Right ventricle myocardium inferior (tissue), 1 donor: ENCODE measurements at places on chromosomes 7 and 10. TPM values are rescaled to one million over a fixed set of nuclear protein-coding genes. Genes with fewer than 3 reads are reported as not detected.

DNA sequence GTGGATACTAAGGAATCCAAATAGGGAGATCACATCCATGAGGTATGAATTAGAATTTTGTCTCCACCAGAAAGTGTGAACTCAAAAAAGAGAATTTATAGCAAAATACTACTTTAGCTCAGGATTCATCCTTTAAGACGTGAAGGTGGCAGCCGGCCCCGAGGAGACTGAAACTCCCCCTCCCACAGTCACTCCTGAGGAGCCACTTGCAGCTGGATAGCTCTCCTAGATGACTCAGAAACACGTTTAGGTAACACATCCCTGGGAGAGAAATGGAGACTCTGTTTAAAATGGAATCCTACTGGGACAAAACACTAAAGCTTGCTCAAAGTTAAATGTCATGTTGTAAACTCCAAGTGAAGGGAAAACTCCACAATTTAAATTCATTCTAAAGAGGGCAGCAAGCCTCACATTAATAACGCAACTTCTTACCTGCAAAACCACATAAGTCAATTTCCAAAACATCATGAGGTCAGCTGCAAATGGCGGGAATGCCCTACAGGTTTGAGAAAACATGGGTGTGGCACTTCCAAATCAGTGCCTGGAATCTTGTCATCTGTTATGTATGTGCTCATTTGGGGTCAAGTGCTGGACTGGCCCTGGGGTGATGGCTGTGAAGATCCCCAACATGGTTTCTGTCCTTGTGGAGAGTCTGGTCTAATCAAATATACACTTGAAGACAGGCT, 46.2 kb downstream of the ICA1 start:
- no peak for DNase-seq

- no peak for DNase-seq
These were observed 70.0 kb downstream of the CAMK1D start for GRCh38 chr10:12419262-12419847.

DNA sequence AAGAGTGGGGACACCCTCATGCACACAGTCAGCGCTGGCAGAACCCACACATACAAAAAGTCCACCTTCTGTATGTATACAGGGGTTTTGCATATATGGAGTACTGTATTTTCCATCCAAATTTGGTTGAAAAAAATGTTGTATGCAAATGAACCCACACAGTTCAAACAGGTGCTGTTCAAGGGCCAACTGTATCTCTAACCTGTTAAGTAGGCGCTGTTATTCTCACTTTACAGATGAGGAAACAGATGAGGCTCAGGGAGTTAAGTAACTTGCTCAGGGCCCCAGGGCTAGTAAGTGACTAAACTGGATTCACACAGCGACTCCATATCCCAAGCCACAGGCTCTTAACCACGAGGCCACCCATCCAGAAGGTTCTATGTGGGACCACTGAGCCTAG, 69.9 kb downstream of the C10orf105 start:
- no peak for DNase-seq

DNA sequence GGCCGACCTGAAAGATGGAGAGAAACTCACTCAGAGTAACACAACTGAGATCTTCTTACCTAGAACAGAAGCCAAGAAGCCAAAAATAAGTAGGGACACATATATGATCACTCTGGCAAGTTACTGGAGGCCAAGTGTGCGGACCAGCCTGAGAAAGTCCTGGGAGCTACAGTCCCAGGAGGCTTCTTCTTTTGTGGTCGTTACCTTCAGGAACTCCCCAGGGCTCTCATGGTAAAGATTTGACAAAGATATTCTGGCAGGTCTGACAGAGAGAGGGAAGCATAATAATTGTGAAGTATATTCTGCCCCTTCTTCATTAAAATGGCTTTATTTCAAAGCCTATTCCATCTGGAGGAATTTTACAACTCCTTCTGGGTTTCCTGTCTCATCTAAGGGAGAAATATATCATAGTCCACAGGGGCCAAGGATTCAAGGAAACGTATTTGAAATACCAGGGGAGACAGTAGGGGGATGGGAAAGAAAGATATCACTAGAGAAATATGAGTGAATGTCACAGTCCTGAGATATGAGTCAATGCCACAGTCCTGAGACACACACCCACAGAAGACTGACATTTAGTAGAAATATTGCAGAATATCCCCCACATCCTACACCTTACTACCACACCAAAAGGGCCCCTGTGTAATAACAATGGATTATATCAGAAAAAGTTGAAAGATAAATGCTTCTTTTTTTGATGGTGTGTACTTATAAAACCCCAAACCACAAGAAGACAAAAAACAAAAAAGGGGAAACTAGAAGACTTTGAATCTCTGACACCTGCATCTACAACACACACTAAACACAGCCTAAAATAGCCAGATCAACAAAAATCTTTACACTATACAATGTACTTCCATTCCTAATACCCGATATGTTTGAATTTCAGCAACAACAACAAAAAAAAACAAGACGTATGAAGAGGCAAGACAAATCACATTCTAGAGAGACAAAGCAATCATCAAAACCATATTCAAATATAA, 594.2 kb upstream of the NRG3 start:
- DNase-seq, result no peak

DNA sequence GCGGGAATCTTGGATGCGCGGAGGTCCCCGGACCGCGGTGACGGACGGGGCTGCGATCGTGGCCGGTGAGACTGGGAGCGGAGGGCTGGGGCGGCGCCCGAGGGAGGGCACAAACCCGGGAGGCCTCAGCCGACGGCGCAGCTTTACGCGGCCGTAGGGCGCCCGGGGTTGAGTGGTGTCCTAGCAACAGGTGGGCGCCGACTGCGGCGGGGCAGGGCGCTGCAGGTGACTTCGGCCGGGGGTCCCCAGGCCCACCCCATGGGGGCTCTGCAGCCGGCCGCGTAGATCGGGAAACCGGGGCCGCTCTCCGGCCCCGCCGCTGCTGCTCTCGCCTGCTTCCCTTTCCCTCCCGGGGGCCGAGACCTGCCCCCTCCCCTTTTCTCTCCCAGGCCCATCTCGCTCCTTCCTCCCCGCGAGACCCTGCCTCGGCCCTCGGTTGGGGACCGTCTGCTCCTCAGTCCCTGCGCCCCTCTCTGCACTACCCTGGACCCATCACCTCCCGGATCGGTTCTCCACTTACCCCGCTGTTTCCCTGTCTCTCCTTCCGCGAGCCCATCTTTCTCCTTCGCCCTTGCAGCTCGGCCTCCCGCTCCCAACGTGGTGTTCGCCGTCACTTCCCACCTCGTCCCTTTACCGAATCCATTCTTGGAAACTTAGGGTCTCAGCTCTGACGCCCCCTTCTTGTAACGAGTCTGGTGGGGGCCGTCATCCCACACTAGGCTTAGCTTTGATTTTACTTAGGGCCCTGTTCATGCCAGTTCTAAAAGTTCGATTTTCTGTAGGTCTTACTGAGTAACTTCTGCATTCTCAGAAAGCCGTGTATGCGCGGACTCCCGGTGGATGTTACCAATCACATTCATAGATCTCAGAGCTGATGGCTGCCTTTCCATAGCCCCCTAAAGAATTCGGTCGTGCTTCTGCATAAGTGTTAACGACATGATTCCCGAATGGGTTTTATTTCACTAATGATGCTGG, 18.5 kb upstream of the ACBD5 start:
- no peak for DNase-seq

- DNase-seq, result no peak
These were observed 268.3 kb upstream of the MEOX2 start for GRCh38 chr7:15954671-15955354.

Gene CACNB2
- total RNA-seq, result 45.6 TPM

Gene CREB5
- 4.8 TPM for total RNA-seq

Gene MMP21
- total RNA-seq, result not detected

Gene BICC1
- total RNA-seq, result 8.2 TPM
